ENCODE measurements at places on chromosomes 11 and 22. TPM values are rescaled to one million over a fixed set of nuclear protein-coding genes. Genes with fewer than 3 reads are reported as not detected.

Gene SEZ6L
- not detected for total RNA-seq

Gene FBLN1
- total RNA-seq = not detected

DNA sequence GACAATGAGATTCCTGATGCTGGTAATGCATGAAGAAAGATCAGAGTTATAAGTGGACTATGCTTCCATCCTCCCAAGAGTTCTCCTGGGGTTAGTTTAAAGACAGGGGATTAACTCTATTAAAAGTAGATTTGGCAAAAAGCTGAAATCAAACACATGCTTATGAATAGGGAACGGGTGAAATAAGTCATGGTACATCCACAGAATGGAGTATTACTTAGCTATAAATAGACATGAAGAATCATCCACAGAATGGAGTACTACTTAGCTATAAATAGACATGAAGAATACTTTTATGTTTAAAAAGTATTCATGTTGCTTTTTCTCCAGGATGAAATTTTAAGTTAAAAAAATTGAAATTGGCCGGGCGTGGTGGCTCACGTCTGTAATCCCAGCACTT is 596.4 kb upstream of the B3GAT1 start:
- no peak for DNase-seq

DNA sequence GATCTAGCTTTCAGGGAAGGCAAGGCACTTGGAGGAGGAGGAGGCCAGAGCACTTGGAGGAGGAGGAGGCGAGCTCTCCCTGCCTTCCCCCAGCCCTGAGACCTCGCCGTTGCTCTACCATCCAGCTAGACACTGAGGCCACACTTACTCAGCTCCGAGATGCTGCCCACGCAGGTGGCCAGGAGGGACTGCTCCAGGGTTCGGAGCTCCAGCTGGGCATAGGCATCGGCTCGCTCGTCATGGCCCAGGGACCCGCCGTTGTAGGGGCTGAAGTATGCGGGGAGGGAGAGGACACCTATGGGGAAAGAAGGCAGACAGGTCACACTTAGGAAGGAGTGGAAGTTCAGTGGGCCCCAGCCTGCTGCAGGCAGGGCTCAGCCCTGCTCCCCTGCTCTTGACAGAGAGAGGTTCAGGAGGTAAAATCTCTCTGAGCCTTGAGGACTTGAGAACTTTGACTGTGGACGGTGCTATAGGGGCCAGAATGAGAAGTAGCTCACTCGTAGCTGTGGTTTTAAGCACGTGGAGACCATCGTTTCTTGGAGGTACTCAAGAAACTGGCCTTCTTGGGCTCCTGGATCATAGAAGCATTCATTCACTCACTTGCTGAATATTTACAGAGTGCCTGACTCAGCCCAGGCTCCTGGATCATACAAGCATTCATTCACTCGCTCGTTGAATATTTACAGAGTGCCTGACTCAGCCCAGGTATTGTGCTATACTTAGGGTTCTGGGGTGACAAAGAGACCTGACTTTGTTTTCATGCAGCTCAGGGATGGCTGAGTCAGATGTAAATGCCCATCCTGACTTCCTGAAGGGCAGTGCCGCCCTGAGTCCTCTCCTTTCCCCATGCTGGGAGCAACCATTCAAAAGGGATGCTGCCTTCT is 99.2 kb downstream of the NAT10 start:
- no peak for DNase-seq

GRCh38 chr11:2509481-2510001 is 64.7 kb downstream of the KCNQ1 start:
- no peak for DNase-seq
